ENCODE measurements at places on chromosomes 13 and 19. TPM values are rescaled to one million over a fixed set of nuclear protein-coding genes. Genes with fewer than 3 reads are reported as not detected.

DNA sequence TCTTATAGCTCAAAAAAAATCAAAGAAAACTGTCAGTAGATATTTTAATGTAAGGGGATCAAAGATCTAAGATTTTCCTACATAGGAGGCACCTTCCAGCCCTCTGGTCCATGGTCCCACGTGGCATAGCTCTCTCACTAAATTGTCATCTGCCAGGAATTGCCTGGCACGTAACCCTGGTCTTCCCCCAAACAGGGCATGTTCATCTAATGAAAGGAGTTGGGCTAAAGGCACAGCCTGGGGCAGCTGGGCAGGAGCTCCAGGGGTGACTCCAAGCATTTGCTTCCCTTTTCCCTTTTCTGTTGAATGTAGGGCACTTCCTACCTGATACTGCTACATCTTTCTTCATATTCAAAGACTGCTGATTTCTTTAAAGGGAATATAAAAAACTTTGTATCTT is 148.7 kb downstream of the COL4A1 start:
- DNase-seq: no peak

GRCh38 chr13:38228322-38228721 is 121.3 kb upstream of the UFM1 start:
- no peak for DNase-seq

Gene SRRM5
- 0.13 TPM for total RNA-seq

Gene SIGLEC11
- 2.9 TPM for total RNA-seq

DNA sequence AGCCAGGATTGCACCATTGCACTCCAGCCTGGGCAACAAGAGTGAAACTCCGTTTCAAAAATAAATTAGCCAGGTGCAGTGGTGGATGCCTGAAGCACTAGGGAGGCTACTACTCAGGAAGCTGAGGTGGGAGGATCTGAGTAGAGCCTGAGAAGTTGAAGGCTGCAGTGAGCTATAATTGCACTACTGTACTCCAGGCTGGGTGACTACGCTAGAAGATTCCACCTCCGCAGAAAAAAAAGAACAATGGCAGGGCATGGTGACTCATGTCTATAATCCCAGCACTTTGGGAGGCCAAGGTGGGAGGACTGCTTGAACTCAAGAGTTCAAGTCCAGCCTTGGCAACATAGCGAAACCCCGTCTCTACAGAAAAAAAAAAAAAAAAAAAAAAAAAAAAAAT is 20.5 kb downstream of the HAUS8 start:
- DNase-seq: no peak

DNA sequence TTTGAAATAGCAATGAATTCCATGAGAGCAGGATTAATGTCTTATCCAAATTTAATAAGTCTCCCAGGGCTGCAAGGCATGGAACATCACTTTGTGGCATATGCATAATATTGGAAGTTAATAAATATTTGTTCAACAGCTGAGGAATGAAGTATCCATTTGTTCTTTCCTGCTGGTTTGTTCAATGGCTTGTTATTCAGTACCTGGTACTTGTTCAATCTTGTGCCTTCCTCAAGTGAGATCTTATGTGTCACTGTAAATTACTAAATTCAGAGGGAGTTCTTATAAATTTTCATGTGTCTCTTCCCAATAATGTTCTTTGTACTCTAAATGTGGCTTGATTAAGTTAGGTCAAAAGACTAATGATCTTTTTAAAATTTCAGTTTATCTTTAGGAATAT is 1105.5 kb upstream of the SPRY2 start:
- DNase-seq: no peak

DNA sequence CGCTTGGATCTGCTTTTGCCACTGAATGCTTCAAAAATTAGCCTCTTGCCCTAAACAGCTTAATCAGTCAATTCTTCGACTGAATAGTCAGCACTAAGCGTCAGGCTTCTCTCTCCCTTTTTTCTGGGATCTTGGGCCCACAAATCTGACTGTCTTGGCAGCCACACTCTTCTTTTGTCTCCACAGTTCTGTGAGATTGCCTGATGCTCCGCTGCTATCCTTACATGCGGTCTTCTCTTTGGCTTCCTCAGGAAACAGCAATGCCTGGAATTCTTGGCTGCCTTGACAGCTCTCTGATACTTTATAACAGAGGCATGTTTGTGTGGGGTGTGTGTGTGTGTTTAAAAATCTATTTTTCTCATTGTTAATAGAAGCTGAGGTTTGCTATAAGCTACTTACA is 32.6 kb downstream of the ERCC5 start:
- no peak for DNase-seq

- no peak for DNase-seq
Observed at GRCh38 chr19:35153701-35154524, 622 bp upstream of the FXYD5 start.

- DNase-seq: no peak
Observed at GRCh38 chr13:34412817-34413375, 529.2 kb upstream of the NBEA start.

GRCh38 chr19:33396701-33397535 is 23.4 kb downstream of the CEBPG start:
- no peak for DNase-seq

GRCh38 chr13:27463500-27463899 is 13.1 kb upstream of the MTIF3 start:
- no peak for DNase-seq

DNA sequence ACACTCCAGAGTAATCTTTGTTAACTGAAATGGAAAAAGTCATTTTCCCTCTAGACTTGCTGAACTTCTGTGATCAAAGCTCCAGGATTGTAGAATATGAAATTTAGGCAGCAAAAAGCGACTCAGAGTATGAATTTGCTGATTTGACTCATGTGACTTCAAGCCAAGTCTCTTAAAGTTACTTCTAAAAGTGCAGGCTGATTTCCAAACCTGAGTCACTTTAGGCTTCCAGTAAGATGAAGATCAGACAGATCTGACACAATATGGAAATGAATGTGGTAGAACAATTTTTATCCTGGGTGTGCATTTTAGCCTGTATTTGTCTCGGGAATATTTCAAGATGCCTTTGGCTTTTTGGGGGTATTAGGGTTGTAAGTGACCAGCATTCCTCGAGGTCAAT is 151.0 kb upstream of the TMTC4 start:
- no peak for DNase-seq

DNA sequence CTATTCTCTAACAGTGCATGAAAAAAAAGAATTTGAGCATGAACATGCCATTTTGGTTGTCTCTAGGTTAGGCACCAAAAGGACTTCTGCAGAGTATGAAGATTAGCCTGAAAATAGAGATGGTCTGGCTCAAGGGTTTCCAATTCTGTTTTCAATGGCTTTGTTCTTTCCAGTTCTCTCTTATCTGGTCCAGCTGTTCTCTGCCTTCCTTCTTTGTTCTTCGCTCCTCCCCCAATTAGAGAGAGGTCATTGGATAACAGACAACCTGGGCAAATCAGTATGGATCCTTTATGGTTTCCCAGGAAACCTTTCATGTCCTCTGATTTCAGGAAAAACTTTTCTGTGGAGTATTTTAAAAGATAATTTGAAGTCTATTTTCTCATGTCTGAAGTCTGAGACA is 623.4 kb downstream of the PCDH17 start:
- no peak for DNase-seq

DNA sequence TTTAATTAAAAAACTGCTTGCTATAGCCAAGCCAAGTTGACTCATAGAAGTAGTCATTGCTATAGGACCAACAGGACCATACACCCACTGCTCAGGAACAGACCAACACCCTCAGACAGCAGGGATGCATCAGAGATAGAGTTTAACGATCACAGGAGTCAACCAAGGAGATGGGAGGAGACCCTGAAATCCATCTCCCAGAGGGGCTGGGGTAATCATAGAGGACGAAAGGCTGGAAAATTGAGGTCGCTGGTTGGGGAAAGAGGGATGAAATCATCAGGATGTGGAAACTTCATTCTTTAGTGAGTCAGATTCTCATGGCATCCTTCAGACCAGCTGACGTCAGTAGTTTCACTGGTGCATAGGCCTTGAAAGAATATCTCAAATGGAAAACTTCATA is 160.4 kb upstream of the GPC6 start:
- DNase-seq: no peak

DNA sequence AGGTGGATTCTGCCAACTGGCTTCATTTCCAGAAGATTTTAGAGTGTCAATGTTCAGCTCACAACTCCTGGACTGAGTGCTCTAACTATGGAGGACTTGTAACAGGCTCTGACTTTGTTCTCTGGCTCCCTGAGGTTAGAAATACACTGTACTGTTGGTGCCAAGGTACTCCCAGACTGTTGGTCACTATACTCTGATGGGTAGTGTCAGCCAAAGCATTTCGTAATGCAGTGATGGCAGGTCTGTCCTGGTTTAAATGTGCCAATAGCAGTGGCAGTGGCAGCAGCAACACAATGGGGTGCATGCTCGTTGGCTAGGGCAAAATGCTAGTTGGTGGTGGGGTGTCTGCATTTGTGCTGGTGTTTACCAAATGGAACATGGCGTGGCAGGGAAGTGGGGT is 472.2 kb downstream of the TDRD3 start:
- no peak for DNase-seq

Data from esophagus muscularis mucosa (tissue), 4 donors.